ENCODE measurements at places on chromosomes 11 and 22. TPM values are rescaled to one million over a fixed set of nuclear protein-coding genes. Genes with fewer than 3 reads are reported as not detected.

GRCh38 chr11:77039491-77040400 is 5.5 kb downstream of the B3GNT6 start:
- H3K27ac ChIP-seq: no peak overlapping the region
- peak overlapping the region; percentile 10 for H3K4me3 ChIP-seq
- H3K4me1 ChIP-seq: no peaks in the 10 kb centered on the region
- no peaks in the 10 kb centered on the region for H3K36me3 ChIP-seq
- peaks cover 27% of the 10 kb centered on the region for H3K27me3 ChIP-seq

- DNase-seq: peak; percentile 35
- H3K4me1 ChIP-seq: peaks cover 13% of the 10 kb centered on the region
- H3K4me3 ChIP-seq: no peak overlapping the region
- no peaks in the 10 kb centered on the region for H3K27me3 ChIP-seq
- no peaks in the 10 kb centered on the region for H3K36me3 ChIP-seq
These were observed 60.2 kb upstream of the PDE3B start for GRCh38 chr11:14583252-14584034.

- H3K36me3 ChIP-seq: peaks cover 10% of the 10 kb centered on the region
- peak; percentile 64 for DNase-seq
- peak within 1 kb of the TSS; percentile 98 for H3K4me3 ChIP-seq
- no peaks in the 10 kb centered on the region for H3K27me3 ChIP-seq
- peak within 1 kb of the TSS; percentile 91 for H3K27ac ChIP-seq
- peaks cover 18% of the 10 kb centered on the region for H3K4me1 ChIP-seq
These were observed at the start of gene ZDHHC8 for GRCh38 chr22:20131597-20131858. TSS of gene ZDHHC8 (plus strand) at chr22:20131804. CDS start at chr22:20131948, 144 bp downstream.

DRAP1 gene
- 230 TPM for polyA plus RNA-seq

Measured in cardiac muscle cell (in vitro differentiated cells and primary cell).